ENCODE measurements at places on chromosomes 13 and 19. TPM values are rescaled to one million over a fixed set of nuclear protein-coding genes. Genes with fewer than 3 reads are reported as not detected.

GRCh38 chr13:112647256-112647655 is 42.6 kb upstream of the ATP11A start:
- no peak overlapping the region for H3K4me3 ChIP-seq
- no peaks in the 10 kb centered on the region for H3K27me3 ChIP-seq
- no peak overlapping the region for H3K27ac ChIP-seq

DNA sequence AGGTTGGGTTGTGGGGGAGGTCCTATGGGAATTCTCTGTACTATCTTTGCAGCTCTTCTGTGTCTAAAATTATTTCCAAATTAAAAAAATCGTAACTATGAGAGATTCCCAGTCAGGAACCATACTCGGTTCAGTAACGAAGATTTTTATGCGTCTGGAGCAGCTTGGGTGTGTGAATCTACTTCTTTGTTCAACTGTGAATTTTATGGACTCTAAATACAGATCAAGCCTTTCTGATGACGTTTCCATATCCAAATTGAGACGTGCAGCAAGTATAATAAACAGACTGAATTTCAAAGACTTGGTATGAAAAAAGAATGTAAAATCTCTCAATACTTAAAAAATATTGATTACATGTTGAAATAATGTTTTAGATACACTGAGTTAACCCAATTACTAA is 30.9 kb downstream of the MLLT1 start:
- H3K36me3 ChIP-seq, result no peaks in the 10 kb centered on the region
- no peak for DNase-seq
- H3K27me3 ChIP-seq, result no peaks in the 10 kb centered on the region

DNA sequence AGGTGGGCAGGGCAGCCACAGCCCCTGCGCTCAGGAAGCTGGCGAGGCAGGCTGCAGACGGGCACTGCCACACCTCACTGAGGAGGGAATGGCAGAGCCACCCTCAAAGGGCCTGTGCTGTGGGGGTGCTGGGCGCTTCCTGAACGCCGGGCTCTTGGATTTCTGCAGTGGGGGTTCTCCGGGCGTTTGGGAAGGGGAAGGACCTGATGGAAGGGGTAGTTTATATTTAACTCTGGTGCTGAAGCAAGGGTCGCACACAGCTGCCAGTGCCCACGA is 10.5 kb downstream of the GNA11 start:
- no peaks in the 10 kb centered on the region for H3K27me3 ChIP-seq
- DNase-seq, result no peak
- peaks cover 78% of the 10 kb centered on the region for H3K4me1 ChIP-seq
- H3K4me3 ChIP-seq, result no peak overlapping the region
- H3K27ac ChIP-seq, result peak overlapping the region; percentile 72
- no peaks in the 10 kb centered on the region for H3K36me3 ChIP-seq

GRCh38 chr19:41425174-41426115 is 1.7 kb downstream of the B3GNT8 start:
- H3K36me3 ChIP-seq, result peaks cover 25% of the 10 kb centered on the region
- DNase-seq, result no peak
- no peak overlapping the region for H3K4me3 ChIP-seq
- no peaks in the 10 kb centered on the region for H3K27me3 ChIP-seq
- peaks cover 43% of the 10 kb centered on the region for H3K4me1 ChIP-seq
- H3K27ac ChIP-seq, result peak overlapping the region; percentile 82

DNA sequence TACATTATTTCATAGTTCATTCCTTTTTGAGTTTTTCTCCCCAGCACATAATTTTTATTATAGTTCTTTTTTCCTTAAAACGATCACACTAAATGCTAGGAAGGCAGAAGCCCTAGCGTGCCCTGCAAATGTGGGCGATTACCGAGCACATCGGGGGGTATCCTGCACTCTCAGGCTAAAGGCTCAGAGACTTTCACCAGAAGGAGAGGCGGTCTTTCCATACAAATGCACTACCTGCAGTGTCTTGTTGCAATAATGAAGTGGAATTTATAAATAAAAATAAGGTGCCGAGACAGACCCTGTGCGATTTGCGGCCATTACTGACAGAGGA is 29.3 kb upstream of the SPACA7 start:
- no peak overlapping the region for H3K27ac ChIP-seq
- H3K4me3 ChIP-seq, result no peak overlapping the region
- no peaks in the 10 kb centered on the region for H3K27me3 ChIP-seq
- no peak for DNase-seq

- H3K4me3 ChIP-seq, result no peak overlapping the region
- no peak for DNase-seq
- no peaks in the 10 kb centered on the region for H3K4me1 ChIP-seq
Observed at GRCh38 chr13:36108342-36108741, 22.8 kb downstream of the DCLK1 start.

DNA sequence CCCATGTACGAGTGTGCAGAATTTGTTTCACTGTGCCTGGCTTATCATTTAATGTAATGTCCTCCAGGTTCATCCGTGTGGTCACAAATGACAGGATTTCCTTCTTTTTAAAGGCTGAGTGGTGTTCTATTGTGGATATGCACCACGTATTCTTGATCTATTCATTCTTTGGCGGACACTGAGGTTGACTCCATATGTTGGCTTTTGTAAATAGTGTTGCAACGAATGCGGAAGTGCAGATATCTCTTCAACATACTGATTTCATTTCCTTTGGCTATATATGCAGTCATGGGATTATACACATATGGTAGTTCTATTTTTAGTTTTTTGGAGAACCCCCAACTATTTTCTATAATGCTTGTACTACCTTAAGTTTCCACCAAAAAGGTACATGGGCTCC is 13.0 kb downstream of the OR7A5 start:
- H3K4me3 ChIP-seq, result no peak overlapping the region
- no peaks in the 10 kb centered on the region for H3K4me1 ChIP-seq
- H3K27me3 ChIP-seq, result no peaks in the 10 kb centered on the region
- DNase-seq, result no peak
- H3K36me3 ChIP-seq, result no peaks in the 10 kb centered on the region
- H3K27ac ChIP-seq, result no peak overlapping the region

FGF9 gene
- total RNA-seq, result 1.7 TPM

Measured in esophagus muscularis mucosa (tissue), 4 donors.